Tibial artery (tissue), 4 donors: ENCODE measurements at places on chromosomes 16 and 17.

GRCh38 chr17:78374631-78375274, 3.7 kb upstream of the PGS1 start:
- DNase-seq, result no peak

DNA sequence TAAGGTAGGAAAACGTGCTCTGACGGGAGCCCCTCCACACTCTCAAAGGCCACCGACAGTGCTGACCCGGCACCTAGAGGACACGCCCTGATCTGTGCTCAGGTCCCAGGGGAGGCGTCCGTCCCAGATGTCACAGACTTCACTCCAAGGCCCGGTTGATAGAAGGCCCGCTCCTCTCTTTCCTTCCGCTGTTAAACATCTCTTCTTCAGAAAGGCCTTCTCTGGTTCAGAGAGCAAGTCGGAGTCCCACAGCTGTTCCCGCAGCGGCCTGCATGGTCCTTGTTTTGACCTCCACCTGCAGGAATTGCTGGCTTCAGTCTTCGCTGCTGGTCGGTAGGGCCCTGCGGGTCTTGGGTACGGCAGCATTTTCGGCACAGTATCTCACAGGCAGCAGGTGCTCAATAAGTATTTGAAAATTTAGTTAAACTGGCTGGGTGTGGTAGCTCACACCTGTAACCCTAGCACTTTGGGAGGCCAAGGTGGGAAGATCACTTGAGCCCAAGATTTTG, 88.5 kb downstream of the MRC2 start:
- DNase-seq, result peak; percentile 41

DNA sequence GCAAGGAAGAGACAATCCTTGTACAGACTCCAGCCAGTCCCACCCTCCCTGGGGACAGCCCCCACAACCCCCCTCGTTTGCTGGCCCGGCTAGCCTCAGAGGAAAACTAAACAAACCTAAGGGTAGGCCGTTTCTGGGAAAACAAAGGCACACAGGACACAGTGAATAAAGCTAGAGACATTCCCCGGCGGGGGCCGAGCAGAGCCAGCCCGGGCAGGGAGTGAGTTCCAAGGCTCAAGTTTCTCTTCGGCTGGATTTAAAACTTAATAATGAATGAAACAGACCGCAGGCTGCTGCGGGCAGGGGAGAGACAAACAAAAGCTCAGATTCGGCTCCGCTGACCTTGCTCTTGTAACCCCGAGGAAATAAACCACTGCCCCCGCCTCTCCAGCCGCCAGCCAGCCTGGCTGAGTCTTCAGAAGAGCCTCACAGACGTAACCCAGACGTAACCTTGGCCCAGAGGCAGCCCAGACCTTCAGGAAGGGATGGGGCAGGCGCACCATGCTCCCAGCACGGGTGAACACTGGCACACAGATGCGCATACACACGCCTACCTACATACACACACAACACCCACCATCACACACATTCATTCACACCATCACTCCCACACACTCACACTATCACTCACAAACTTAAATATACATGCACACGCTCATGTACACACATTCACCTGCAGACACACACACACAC, 216.0 kb downstream of the ZNF423 start:
- DNase-seq, result no peak

- no peak for DNase-seq
These were observed 16.4 kb upstream of the SEC14L1 start for GRCh38 chr17:77124192-77124889.

DNA sequence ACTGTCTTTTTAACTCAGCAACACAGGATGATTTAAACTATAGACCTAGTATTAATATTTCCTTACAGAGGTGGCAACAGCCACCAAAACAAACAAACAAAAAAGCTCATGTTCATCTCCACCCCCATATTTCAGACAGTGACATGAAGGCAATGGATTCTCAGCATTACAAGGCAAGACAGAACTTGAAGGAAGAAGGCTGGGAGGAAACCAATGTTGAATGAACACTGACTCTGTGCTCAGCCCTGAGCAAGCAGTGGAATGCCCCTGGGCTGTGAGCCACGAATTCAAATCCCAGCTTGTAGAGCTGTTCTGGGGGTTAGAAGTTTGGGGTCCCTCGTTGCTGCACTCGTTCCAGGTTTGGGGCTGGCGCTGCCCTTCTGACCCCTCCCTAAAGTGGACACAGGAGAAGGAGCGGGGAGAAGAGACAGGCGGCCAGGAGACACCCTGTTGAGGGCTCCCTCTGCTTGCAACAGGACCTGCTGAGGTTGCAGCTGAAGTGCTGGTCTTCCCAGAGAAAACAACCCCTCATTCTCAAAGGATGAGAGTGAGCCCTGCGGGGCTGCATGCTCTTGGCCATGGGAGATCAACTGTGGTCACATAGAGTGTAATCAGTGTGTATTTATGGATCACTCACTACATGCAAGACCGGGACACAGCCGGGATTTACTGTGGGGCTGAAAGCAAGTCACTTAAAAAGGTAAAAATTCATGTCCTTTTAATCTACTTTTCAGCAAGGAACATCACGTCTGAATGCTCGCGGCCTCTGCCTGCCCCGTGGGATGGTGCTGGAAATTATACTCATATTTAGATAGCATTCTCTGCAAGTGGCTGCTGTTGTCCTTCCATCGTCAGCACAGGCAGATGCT, 34.3 kb downstream of the MYH3 start:
- DNase-seq, result no peak

DNA sequence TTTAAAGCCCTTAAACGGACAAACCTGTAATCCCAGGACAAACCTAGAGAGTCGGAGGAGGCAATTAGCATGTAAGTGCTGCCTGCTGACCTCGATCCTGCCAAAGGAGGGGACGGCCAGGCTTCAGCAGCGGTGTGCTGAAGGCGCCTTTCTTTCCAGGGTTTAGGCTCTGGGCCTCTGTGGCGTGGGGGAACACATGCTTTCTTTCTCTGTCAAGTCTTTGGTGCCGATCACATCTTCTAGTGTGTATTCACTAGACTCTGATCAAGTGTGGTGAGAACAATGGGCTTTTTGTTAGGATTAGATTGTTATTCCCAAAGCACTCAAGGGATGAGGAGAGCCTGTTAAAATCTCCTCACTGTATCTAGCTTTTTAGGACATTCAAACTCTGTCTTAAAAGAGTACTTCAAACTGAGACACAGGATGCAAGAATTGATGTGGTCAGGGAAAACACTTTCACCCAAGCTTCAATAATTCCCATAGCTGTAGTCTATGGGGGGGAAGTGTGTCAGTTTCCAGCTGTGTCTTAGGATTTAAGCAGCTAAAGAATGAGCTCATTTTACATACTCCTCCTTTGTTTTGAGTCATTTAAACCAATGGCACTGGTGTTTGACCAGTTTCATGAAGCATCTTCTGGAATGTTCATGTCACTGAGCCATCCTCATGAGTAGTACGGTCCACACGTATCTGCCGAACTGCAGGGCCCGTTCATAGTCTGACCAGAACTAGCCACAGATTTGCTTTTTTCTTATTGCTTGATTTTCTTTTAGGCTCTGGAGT, 51.2 kb downstream of the RPA1 start:
- no peak for DNase-seq

DNA sequence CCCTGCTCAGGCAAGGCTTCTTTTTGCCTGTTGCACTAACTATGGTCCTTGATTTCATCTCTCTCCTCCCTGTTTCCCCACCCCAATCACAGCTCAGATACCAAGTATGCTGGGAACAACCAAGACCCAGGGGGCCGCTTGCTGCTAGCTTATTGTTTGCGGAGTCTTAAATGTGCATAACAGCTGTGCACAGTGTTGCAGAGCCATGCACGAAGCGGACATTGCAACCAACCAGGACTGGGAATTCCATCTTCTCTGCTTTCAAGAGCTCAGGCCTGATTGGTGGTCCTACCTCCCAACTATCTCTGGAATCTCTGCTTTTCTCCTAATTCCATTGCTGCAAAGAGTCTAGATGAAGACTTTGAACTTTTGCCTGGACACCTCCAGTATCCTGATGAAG, 281.3 kb upstream of the TNRC6C start:
- peak; percentile 38 for DNase-seq

- DNase-seq, result no peak
These were observed 673.4 kb upstream of the KIF2B start for GRCh38 chr17:53149316-53149715.

GRCh38 chr17:29597361-29598172, 4.6 kb downstream of the ANKRD13B start:
- DNase-seq, result no peak

GRCh38 chr16:75192606-75193264, 14.2 kb downstream of the CTRB2 start:
- DNase-seq, result no peak

- DNase-seq, result no peak
These were observed 156.5 kb downstream of the CHD9 start for GRCh38 chr16:53211253-53211652.

DNA sequence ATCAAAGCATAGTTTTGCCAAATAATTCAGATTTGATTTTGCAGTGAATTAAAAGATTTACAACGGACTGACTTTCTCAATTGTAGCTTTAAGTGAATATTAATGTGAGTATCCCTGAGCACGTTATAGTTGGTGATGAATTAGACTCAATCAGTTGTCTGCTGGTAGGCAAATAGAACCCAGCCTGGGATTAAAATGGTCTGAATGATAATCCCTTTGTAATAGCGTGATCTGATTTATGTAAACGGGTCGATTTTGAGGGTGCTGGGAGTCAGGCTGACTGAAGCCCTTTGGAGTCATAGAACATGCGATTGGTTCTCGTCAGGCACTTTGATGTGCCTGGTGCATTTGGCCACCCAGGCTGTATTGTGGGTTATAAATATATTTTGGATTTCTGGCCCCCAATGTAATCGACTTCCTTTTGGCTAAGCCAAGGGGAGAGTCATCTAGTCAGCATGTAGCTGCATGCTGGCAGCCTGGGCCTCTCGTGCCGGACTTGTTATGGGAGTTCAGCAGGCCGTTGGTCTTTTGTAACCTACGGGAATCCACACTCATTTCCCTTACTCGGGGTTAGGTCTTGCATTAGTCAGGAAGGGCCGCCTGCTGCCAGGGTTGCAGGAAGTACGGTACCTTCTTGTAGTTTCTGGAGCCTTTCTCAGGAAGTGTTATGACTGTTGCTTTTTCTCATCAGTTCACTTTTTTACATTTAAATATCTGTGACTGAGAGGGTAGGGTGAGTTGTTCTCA, 5.4 kb downstream of the PGS1 start:
- DNase-seq, result peak; percentile 90

DNA sequence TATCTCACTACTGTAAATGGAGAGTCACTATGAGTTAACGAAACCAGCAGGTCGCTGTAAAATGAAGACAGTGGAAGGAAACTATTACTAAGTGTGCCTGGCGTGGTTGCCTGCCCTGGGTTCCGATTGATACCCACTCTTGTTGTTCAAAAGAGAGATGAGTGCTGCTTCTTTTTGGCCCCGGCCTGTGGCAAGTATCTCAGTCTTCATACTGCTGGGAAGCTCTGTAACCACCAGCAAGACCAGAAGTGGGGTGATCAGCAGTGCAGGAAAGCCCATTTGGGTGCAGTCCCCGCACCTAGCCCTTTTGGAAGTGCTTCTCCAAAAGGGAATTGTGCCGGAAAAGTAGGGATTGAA, 104.5 kb downstream of the SNX29 start:
- DNase-seq, result no peak

DNA sequence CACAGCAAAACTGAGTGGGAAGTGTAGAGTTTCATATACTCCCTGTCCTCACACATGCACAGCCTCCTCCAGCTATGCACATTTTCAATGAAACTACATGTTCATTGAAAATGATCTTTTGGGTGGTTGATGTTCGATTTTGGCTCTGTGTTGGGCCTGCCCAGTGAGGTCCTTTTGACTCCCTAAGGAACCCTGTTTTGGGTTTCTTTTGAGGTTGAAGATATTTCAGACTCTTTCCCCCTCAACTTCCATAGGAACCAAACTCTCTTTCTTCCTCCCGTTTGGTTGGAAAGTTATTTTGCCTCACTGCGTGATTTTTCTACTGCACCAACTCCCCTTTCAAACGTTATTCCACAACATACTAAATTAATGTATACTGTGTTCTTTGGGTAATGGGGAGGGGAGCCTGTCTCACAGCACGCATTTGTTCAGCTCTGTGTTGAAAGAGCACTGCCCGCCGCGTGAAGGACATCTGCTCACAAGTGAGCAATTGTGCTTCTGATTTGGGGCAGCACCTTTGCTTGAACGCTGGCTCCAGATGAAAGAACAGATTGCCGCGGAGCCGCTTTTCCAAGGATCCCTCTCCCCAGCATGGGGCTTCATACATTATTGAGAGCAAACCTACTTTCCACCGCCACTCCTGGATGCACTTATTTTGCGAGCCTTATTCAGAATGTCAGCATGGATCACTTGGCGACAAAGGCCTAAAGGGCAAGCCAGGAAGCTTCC, 385.9 kb downstream of the WWOX start:
- DNase-seq, result no peak

DNA sequence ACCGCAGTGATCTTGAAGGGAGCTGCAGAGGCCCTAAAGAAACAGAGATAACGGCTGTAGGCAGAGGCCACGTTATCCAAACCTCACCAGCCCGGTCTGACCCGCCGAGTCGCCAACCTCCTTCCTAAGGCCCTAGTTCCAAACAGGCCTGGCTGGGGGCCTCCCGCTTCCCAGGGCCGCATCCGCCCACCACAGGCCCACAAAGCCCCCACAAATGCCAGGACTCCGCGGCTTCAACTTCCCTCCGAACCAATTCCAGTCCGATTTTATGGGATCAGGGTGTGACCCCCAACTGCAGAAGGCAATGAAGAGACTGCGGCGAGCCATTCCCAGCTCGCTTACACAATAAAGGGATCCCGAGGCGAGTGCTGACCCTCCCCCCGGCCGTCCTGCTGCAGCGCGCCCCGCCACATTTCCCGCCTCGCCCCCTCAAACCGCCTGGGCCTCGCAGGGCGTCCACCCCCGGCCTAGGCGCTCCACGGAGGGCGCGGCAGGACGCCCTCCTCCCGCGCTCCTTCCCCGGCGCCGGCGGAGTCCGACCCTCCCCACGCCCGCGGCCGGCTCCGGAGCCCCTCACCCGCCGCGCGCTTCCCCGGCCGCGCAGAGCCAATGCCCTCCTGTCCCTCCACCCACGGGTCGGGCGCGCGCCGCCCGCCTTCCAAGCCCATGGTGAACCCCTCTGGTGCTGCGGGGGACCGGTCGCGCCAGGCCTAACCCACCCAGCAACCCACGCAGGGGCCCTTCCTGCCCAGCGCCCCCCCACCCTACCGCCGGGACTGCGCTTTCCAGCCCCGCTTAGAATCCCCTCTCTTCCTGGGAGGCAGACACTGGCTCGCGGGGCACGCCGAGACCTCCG, 926 bp downstream of the MYH10 start:
- DNase-seq, result peak; percentile 74

GRCh38 chr16:4103745-4104144, 12.5 kb downstream of the ADCY9 start:
- DNase-seq, result no peak

DNA sequence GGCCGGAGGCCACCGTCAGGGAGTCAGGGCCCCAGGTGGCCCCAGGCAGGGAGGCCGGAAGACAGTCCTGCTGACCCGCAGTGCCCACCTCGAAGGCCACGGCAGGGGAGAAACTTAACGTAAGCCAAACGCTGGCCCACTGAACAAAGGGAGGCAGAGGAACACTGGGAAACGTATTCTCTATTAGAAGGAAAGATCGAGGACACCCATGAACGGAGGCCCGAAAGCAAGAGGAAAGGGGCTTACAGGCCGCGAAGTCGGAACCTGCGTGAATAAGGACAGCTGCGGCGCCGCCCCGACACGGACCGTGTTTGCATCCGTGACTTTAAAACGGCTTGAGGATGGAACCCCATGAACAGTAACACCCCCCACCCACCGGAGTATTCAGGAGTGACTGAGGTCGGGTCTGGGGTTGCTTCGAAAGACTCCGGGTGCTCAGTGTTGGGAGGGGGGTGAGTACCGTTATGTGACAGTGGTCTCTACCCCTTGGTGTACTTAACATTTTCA, 102.4 kb upstream of the METRNL start:
- no peak for DNase-seq
